ENCODE measurements at places on chromosomes 1 and 21.

DNA sequence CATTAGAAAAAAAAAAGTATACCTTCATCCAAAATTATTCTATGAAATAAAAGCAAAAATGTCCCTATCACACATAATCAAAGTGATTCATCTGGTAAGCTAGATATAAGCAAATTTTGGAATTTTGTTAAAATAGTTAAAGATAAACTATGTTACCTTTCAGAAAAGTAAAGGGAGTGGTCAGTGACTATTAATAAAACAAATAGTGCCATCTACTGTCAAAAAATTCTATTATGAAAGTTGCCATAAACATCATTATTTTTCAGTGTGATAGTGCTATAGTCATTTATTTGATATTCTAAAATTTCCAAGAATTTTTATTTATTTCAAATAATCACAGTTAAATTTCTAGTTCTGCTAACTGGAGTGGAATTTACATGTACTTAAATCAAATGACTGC lies 803.7 kb downstream of the KCNT2 start:
- DNase-seq = peak; percentile 34

GRCh38 chr1:156601122-156601830 lies at the start of gene GPATCH4:
Gene GPATCH4, minus strand, starts transcription at chr1:156601479.
- peak; percentile 97 for DNase-seq

DNA sequence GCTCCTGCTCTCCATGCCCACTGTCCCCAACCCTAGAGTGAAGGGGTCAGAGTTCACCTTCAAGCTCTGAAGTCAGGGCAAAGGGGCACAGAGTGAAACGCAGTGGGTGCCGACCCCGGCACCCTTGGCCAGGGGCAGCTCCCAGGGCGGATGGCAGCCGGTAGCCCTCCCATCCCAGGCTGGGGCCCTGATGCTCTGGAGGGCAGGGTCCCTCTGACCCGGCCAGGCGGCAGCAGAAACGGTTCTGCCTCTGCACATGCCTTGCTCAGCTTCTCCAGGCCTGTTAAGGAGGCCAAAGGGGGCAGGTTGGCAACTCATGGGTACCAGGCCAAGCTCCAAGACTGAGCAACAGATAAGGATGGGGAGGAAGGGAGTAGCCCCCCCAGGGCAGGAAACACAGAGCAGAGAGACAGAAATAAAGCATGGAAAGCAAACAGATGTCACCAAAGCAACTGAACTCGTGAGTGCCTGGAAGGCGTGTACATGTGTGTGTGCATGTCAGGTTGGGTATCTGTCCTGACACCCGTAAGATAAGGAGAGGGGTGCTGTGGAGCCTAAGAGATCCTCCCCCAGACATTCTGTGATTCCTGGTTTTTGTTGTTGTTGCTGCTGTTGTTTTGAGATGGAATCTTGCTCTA lies 112.3 kb upstream of the IFFO2 start:
- DNase-seq = no peak

DNA sequence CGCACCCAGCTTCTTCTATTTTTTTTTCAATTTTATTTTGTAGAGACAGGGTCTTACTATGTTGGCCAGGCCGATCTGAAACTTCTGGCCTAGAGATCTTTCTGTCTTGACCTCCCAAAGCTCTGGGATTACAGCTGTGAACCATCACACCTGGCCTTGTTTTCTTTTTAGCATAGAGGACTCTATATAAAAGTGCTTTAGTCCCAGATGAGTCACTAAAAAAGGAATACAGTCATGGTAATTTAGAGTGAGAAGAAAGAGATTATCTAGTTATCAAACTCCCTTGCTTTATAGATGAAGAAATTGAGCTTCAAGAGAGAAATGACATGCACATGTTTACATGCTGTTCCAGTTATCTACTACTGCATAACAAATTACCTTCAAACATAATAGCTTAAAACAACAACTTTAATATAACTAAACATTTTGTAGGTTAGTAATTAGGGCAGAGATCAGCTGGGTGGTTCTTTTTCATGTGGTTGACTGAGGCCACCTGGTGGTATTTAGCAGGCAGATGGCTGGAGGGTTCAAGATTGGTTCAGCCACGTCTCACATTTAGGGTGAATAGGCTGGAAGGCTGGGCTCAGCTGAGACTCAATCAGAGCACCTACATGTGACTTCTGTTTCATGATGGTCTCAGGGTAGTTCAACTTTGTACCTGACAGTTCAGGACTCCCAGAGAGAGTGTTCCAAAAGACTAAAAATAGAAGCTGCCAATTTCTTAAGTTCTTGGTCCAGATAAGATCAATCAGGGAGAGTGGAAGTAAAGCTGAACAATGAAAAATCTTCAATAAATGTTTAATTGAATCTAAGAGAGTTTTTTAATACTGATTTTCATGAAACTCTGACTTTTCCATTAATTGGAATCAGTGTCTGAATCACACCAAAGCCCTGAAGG lies 16.9 kb upstream of the MTF2 start:
- DNase-seq = peak; percentile 80

DNA sequence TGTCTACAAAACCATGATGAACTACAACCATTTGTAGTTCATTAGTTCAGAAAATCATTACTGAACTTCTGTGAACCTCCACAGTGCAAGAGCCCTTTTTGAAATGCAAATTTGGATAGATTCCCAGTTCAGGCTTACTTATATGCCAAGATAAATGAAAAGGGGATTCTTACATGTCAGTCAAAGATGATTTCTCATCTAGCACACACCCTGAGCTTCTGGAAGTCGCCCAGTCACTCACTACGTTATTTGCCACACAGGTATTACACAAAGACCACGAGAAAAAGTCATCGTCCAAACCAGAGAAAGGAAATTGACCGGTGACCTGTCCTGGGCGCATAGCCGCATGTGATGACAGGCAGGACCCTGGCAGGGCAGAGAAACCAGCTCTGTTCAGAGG lies 41.8 kb downstream of the ETS2 start:
- DNase-seq = no peak

DNA sequence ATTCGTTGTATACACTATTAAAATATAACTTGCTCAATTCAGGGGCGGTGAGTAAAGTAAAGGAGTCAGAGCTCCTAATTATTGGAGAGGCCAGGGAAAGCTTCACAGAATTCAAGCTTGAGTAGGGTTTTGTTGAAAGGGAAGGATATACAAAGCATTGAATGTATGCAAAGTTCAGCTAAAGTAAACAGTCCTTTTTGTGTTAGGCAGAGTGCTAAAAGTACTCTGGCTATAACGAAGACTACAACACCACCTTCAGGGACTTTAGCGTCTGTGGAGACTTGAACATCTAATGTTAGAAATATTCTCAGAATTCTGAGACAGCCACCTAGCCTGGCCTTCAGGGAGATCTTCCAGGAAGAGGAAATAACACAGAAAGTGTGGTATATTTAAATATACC lies 1.1 kb downstream of the FALEC start:
- peak; percentile 24 for DNase-seq

GRCh38 chr1:85606414-85606800 lies 25.8 kb downstream of the CCN1 start:
- DNase-seq = no peak

- peak; percentile 78 for DNase-seq
Measured at GRCh38 chr1:220952961-220953643, 73.9 kb downstream of the HLX start.

- DNase-seq = peak; percentile 57
Measured at GRCh38 chr21:31514598-31514997, 144.9 kb upstream of the SOD1 start.

- DNase-seq = no peak
Measured at GRCh38 chr1:33971913-33972312, 108.0 kb downstream of the HMGB4 start.
